MCF 10A (cell line): ENCODE measurements at places on chromosomes 7 and 10.

DNA sequence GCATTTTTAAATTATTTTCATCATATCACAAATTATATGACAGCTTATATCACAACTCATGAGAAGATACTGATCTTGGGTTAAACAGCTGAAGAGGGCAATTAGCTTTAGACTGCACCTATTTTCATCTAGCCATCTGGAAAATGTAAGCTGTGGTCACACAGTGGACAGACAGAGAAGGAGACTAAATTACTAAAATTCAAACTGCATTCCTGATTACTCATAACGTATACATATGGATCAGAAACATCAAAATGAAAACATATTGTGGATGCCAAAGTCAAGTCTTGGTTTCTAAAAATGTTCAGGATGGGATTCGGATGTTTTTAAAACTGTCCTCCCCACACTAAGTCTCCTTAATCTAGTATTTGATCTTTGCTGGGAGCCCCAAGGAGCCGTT, 6.6 kb downstream of the BBIP1 start:
- peak overlapping the region; percentile 54 for H3K27ac ChIP-seq
- no peak overlapping the region for H3K4me3 ChIP-seq
- peaks cover 38% of the 10 kb centered on the region for H3K4me1 ChIP-seq
- peak; percentile 27 for DNase-seq
- peaks cover 34% of the 10 kb centered on the region for H3K36me3 ChIP-seq
- H3K27me3 ChIP-seq = no peaks in the 10 kb centered on the region

DNA sequence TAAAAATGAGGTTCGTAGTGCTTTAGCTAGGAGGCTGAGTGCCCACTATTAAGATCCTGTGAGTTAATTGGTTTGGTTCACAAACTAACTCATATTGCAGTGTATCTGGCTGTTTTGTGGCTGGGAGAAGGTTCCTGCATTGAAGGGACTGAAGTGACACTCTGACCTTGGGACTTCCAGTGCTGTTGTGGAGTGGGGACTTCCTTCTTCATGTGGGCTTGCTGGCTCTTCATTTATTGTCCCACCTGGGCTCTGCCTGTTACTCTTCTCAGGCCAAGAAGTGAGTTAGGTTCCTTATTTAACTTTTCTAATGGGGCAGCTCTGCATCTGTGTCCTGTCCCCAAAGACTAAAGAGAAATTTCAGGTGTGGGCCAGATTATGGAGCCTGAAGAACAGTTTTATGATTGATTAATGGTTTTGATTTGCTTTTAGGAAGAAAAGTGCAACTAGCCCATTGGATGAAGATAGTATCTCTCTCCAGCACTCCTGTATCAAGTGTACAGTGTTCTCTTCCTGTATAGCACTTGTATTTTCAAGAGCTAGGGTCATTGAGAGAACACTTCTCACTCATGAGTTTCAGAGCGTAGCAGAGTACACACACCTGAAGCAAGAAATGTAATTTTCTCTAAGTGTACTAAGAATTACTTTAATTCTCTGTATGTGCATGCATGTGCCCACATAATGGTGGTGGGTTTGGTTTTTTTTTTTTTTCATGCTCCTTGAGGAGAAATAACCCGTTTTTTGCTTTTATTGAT, 54.8 kb downstream of the AUTS2 start:
- no peaks in the 10 kb centered on the region for H3K36me3 ChIP-seq
- DNase-seq = no peak
- no peak overlapping the region for H3K27ac ChIP-seq

DNA sequence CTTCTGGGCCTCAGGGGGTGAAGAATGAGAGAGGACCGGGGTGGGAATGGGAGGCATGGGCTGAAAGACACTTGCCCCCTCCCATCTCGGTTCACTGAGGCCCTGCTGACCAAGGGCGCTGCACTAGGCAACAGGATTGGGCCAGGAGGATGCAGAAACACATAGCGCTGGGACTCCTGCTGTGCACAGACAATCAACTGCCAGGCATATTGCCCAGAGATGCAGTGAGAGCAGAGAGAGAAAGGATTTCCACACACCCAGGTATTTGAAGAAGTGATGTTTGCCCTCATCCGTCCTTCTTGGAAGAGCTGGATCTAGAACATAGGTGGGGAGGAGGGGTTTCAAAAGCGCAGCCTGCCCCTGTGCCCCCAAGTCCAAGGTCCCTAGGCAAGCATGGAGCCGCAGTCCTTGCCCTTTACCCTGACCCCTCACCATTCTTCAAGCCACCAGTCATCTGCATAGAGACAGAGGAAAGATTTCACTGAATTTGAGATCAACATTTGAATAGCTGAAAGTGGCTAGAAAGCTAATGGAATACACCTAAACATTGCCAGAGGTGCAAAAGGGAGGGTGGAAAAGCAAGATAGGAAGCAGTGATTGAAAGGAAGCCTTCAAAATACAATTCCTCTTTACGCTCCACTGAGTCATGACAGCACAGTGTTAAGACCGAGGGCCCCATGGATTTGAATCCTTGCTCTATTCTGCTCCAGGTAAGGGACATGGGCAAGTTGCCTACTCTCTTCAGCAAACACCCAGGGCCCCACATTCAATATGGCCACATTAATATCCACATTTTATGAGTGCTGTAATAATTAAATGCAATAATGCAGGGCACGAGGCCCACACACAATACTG, 44.2 kb upstream of the TNS3 start:
- no peak overlapping the region for H3K27ac ChIP-seq
- no peak overlapping the region for H3K4me3 ChIP-seq
- no peak for DNase-seq
- H3K4me1 ChIP-seq = no peaks in the 10 kb centered on the region
- H3K36me3 ChIP-seq = no peaks in the 10 kb centered on the region

GRCh38 chr10:72353028-72353964, 1.4 kb downstream of the DNAJB12 start:
- H3K27ac ChIP-seq = peak overlapping the region; percentile 86
- DNase-seq = peak; percentile 25
- H3K36me3 ChIP-seq = peaks cover 17% of the 10 kb centered on the region
- H3K4me1 ChIP-seq = peaks cover 39% of the 10 kb centered on the region
- H3K27me3 ChIP-seq = no peaks in the 10 kb centered on the region

- no peak for DNase-seq
- H3K36me3 ChIP-seq = no peaks in the 10 kb centered on the region
- no peaks in the 10 kb centered on the region for H3K27me3 ChIP-seq
- no peak overlapping the region for H3K4me3 ChIP-seq
- H3K27ac ChIP-seq = no peak overlapping the region
Observed at GRCh38 chr10:130495891-130496636, 359.9 kb downstream of the GLRX3 start.

- no peaks in the 10 kb centered on the region for H3K4me1 ChIP-seq
- no peak overlapping the region for H3K27ac ChIP-seq
- peaks cover 28% of the 10 kb centered on the region for H3K27me3 ChIP-seq
- no peaks in the 10 kb centered on the region for H3K36me3 ChIP-seq
Observed at GRCh38 chr10:45279682-45280081, 35.7 kb downstream of the OR13A1 start.

- no peaks in the 10 kb centered on the region for H3K4me1 ChIP-seq
- no peak overlapping the region for H3K27ac ChIP-seq
- no peak overlapping the region for H3K4me3 ChIP-seq
- H3K36me3 ChIP-seq = no peaks in the 10 kb centered on the region
Observed at GRCh38 chr7:69947998-69948397, 349.7 kb downstream of the AUTS2 start.

DNA sequence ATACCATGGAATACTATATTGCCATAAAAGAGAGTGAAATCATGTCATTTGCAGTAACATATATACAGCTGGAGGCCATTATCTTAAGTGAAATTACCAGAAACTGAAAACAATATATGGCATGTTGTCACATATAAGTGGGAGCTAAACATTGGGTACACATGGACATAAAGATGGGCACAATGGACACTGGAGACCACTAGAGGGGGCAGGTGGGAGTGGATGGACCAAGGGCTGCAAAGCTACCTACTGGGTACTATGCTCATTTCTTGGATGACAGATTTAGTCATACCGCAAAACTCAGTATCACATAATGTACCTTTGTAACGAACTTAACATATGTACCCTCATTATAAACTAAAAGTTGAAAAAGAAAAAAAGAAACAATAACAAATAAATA, 1167.6 kb downstream of the NXPH1 start:
- no peaks in the 10 kb centered on the region for H3K4me1 ChIP-seq
- no peaks in the 10 kb centered on the region for H3K36me3 ChIP-seq
- H3K27me3 ChIP-seq = peaks cover 28% of the 10 kb centered on the region
- DNase-seq = peak; percentile 9
- H3K27ac ChIP-seq = no peak overlapping the region

DNA sequence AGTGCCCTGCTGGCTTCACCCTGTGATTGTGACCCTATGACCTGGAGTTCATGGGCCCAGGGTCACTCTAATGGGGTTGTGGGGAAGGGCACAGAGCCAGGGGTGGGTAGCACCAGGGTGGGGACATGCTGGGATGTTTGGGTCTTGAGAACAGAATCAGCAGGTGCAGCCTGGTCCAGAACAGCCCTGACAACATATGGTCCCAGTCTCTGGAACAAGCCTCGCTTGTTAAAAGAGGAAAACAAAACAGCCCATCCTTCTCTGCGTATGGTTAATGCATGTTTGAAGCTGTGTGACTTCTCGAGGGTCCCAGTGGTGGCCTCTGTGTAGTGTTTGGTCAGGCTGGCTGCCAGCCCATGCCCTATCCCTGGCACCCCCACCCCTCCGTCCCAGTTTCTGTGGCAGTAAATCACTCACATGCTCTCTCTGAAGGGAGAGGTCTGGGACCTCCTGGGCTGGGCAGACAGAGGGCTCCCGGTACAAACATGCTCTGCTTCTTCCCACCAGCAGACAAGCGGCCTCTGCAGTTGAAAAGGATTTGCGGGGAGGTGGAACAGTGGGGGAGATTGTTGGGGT, 79.4 kb downstream of the FAM241B start:
- no peak overlapping the region for H3K27ac ChIP-seq
- H3K4me1 ChIP-seq = peaks cover 1% of the 10 kb centered on the region
- DNase-seq = no peak
- no peak overlapping the region for H3K4me3 ChIP-seq

DNA sequence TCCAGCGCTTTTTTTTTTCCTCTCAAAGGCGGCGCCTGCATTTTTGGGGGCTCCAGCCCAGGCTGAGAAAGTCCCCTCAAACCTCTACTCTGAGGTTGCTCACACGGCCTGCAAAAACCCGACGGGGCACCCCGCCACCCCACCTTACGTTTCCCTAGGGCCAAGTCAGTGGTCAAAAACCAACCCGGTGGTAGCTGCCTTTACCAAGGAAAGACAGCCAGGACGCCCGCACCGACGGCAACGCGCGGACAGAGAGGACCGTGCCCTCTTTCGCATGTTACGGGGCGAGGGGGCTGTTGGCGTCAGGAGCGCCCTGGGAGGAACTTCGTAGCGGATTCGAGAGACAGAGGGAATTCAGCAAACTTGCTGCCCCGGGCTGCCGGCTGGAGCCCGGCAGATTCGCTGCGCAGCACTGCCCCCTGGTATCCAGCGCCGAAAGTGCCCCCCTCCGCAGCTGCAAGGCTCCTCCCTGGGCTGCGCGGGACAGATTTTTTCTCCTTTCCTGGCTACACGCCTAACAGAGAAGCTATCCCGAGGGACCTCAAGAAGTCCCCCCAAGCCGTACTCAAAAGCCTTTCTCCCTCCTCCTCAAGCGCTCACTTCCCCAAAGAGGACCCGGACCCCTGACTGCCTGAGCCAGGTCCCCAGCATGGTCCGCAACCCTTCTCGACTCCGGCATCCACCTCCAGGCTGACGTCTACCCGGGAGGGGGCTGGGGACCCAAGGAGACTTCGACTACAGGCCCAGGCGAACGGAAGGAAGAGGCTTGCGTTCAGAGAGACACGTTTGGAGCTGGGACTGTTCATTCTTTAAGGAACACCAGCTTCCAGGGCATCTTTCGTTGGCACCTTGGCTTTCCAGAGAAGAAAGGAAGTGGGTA, 27.7 kb upstream of the VAX1 start:
- H3K4me1 ChIP-seq = peaks cover 6% of the 10 kb centered on the region
- H3K4me3 ChIP-seq = no peak overlapping the region
- peaks cover 33% of the 10 kb centered on the region for H3K27me3 ChIP-seq
- DNase-seq = no peak
- H3K27ac ChIP-seq = no peak overlapping the region

DNA sequence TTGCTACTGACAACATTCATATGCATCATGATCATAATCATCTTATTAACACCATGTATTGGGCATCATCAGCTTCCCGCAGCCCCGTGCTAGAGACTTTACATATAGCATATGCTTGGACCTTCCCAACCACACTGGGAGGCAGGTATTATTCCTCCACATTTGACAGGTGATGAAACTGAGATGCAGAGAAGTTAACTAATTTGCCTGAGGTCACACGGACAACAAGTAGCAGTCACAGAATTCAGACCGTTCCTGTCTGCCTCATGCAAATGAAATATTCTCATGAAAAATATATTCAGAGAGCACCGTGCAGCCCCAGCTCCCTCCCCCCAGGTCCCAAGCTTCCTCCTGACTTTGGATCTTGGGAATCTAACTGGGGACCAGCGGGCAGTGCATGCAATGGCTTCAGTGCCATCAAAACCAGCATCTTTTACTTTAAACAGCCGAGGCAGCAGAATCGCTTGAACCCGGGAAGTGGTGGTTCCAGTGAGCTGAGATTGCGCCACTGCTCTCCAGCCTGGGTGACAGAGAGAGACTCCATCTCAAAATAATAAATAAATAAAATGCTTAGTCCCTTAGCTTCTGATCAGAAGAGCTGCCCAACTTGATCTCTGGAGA, 112.2 kb upstream of the GPR26 start:
- H3K4me3 ChIP-seq = no peak overlapping the region
- H3K36me3 ChIP-seq = no peaks in the 10 kb centered on the region
- no peak for DNase-seq
- H3K27me3 ChIP-seq = no peaks in the 10 kb centered on the region
- no peak overlapping the region for H3K27ac ChIP-seq

GRCh38 chr7:22962775-22963350, 51.1 kb downstream of the HYCC1 start:
- no peaks in the 10 kb centered on the region for H3K27me3 ChIP-seq
- DNase-seq = no peak
- H3K4me3 ChIP-seq = no peak overlapping the region
- H3K4me1 ChIP-seq = peaks cover 6% of the 10 kb centered on the region

GRCh38 chr10:44775402-44775741, 135.8 kb upstream of the TMEM72 start:
- H3K36me3 ChIP-seq = no peaks in the 10 kb centered on the region
- no peaks in the 10 kb centered on the region for H3K4me1 ChIP-seq
- H3K27me3 ChIP-seq = no peaks in the 10 kb centered on the region
- H3K4me3 ChIP-seq = no peak overlapping the region
- DNase-seq = no peak

GRCh38 chr7:156780724-156781455, 112.1 kb downstream of the LMBR1 start:
- H3K27ac ChIP-seq = no peak overlapping the region
- peaks cover 10% of the 10 kb centered on the region for H3K4me1 ChIP-seq
- no peak for DNase-seq
- H3K27me3 ChIP-seq = no peaks in the 10 kb centered on the region

DNA sequence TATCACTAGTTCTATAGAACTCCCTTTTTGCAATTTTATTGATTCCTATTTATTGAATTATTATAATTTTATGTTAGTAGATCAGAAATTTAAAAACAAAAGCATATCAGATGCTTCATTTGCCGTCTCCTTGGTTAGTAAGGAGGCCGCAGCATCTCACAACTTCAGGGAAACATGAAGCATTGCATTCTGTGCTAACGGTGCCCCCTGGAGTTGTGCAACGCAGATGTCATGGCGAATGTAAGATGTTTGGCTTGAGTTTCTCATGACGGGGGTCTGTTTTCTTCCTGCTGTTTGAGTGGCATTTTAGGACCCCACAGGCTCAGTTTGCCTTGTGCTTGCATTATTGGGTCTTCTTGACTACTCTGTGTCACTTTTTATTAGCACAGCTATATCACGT, 124.8 kb downstream of the CNNM2 start:
- no peak for DNase-seq
- H3K4me1 ChIP-seq = peaks cover 18% of the 10 kb centered on the region
- H3K27ac ChIP-seq = no peak overlapping the region
- no peak overlapping the region for H3K4me3 ChIP-seq
- no peaks in the 10 kb centered on the region for H3K27me3 ChIP-seq
